NCI-H187 treated with DMSO at 0.1 percent for 48 hours (cell line): ENCODE measurements at places on chromosomes 5 and 9.

- no peak for DNase-seq
Observed at GRCh38 chr5:77454123-77454522, 38.0 kb downstream of the WDR41 start.

GRCh38 chr9:83056911-83057310 lies 6.0 kb downstream of the RASEF start:
- DNase-seq: no peak

GRCh38 chr9:133930682-133931485 lies 61.2 kb downstream of the VAV2 start:
- DNase-seq: no peak

- no peak for DNase-seq
Observed at GRCh38 chr5:60538955-60539866, 160.8 kb downstream of the DEPDC1B start.

DNA sequence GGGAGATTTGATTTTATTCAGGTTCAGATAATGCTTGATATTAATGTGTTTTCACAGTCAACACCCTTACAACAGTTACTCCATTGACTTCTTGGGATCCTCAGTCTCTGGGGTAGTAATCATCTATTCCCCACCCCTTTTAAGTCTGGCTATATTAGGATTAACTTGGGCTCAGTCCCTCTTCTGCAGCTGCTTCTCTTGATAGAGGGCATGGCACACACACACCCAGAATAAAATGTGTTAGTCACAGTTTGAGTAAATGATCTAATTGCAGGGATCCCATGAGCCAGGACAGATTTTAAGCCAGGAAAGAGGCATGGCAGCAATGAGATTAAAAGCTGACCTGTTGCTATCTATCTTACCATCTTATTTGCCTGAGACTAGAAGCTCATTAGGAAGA lies 53.7 kb upstream of the VLDLR start:
- no peak for DNase-seq

GRCh38 chr9:114681594-114682332 lies at the start of gene TEX48:
TSS of gene TEX48 (minus strand) at chr9:114682192. CDS start at chr9:114671723, 10,469 bp downstream.
- DNase-seq: no peak

DNA sequence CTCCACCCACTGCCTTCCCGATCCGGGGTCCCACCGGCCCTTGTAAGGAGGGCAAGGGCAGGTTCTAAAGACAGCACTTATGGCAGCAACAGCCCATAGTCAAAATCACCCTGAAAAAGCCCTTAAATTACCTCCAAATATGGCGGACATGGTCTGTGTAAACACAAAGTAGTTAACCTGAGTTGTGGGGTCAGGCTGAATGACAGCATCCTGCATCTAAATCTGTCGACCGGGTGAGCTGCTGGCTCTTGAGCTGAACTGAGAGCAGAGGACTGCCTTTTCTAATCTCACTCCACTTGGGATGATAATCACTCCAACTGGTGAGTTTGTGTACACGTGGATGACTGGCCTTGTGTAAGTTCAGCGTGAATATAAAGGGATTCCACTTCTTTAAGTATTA lies 249.6 kb downstream of the DENND1A start:
- DNase-seq: no peak
